ENCODE measurements at places on chromosomes 5 and 9.

DNA sequence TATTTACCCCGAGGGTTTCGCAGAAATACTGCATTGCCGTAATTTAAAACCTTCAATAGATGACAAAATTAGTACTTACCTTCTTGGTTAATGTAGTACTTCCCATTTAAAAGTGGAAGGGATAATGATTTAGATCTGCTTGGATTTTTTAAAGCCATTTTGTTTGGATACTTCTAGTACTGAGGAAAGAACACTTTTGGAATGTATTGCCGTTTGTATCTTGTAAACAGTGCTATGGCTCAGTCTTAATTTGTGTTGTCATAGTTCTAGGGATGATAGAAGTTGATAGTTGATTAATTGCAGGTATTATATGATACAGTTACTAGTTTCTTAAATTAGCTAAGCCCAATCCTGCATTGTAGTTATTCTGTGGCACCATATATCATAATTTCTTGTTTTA lies 33.1 kb downstream of the TNPO1 start:
- DNase-seq: no peak

GRCh38 chr5:119346394-119346793 lies 9.4 kb upstream of the TNFAIP8 start:
- no peak for DNase-seq

DNA sequence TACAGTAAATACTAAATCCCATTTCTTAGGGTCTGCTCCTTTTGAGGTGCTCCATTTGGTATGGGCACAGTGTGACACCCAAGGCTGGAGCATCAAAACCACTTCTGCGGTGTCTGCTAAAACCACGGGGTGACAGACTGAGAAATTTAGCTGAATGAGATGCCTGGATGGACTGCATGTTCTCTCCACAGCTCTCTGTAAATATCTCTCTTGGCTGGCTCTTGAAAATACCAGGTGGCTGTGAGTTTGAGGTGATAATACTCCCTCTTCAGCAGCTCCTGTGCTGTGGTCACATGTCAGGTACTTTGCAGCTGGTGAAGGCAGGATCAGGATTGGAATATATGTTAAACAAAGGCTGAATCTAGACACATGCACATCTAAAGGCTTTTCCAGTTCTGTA lies 93.7 kb upstream of the SIMC1 start:
- no peak for DNase-seq

DNA sequence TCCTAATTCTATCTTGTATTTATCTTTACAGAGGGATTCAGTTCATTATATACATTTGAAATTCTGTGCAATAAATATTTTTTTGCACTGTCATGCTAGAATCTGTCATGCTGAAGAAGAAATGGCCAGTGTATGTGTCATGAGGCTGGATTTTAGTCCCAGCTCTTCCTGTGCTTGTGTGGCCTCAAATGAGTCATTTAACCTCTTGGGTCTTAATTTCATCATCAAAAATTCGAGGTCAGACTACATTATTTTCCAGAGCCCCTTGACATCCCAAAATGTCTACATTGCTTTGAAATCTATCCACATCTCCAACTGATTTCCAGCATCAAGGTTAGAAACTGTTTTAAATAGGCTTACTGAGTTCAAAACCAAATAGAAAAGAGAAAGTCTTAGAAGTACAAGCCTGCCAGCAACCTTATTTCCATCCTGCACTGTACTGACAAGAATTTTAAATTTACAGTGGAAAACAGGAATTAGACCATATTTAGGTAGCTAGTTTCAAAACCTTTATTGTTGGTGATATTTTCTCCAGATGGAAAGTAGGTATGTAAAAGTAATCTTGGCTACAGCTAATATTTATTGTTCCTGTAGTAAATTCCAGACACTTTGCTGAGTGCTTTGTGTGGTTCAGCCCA lies 96.7 kb upstream of the MAMDC2 start:
- DNase-seq: no peak

- no peak for DNase-seq
These were observed 54.1 kb downstream of the GADD45G start for GRCh38 chr9:89658931-89659330.

GRCh38 chr5:173434270-173434669 lies 106.1 kb upstream of the STC2 start:
- DNase-seq: no peak

DNA sequence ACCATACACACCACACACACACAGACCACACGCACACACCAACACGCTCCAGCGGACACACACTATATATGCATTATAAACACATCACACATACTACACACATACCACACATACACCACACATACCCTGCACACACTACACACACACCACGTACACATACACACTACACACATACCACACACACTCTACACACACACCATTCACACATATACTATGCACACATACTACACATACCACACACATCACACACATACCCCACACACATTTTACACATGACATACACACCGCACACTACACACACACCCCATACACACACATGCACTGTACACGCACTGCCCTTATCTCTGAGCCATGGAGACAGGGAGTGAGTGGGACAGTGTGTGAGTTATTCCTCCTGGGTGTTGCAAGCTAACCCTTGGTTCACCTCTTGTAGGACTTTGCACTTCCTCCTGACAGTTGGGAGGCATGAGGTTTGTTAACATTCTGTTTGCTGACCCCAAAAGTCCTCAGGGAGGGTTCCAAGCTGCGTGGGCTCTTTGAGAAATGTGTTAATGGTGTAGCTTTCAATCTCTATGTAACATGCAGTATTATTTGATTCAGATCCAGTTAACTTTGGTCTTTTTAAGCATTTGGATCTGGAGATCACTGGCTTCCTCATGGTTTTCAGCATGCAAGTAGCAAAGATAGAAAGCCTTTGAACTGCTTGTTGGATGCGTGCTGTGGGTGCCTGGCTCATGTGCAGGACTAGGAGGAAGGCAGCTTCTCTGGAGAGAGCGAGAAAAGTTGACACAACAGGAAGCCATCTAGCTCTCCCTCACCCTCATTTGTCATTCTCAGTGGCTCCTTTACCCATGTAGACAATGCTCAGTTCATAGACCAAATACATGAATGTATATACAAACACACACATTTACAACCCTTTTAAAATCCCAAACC lies 13.7 kb downstream of the IL31RA start:
- DNase-seq: no peak

DNA sequence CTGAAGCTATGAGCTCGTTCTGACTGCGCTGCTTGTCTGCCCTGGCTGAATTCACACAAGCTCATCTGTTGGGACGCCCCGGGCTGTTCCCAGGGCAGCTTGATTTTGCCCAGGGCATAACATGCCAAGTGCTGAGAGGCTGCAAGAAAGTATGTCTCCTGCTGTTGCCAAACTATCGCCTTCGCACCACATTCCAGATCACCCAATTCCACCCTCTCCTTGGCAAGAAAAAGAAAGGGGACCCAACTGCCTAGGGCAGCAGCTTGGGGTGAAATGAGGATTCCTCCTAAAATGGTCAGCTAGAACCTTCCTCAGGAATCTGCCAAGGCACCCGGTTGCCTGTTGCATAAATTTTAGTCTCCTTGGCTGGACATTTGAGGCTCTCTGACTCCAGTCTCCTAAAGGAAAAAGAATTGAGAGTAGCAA lies 21.2 kb downstream of the COL15A1 start:
- no peak for DNase-seq

- no peak for DNase-seq
These were observed 482 bp upstream of the TDRD7 start for GRCh38 chr9:97411440-97411788.

- no peak for DNase-seq
These were observed 20.8 kb downstream of the SV2C start for GRCh38 chr5:76104027-76104426.

Measured in stimulated activated CD8-positive, alpha-beta memory T cell treated with anti-CD3 and anti-CD28 coated beads, Interleukin-4, amount 100 ng/mL, for 24 hours (primary cell).